ENCODE measurements at places on chromosomes 3 and 15.

GRCh38 chr3:138594150-138594934, at the start of gene CEP70:
Gene CEP70 (minus strand): TSS chr3:138594260. CDS start chr3:138572927, 21,333 bp downstream.
- DNase-seq: peak; percentile 95

DNA sequence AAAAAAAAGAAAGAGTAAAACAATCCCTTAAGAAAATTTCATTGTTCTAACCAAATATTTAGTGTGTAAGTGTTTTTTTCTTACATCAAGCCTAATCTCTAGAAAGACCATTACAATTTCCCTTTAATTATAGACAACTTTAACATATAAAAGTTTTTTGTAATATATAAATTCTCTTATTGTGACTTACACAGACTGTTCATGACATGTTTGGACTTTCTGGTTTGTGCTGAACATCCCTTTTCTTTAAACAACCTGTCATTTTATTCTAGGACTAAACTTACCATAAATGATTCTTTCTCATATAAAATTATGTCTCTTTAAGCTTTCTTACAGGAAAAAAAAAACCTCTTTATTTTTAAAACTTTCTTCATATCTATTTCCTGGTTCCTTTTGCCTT, 13.0 kb upstream of the BTLA start:
- DNase-seq: peak; percentile 2

GRCh38 chr3:52498137-52499054, 3.3 kb downstream of the STAB1 start:
- peak; percentile 94 for DNase-seq

DNA sequence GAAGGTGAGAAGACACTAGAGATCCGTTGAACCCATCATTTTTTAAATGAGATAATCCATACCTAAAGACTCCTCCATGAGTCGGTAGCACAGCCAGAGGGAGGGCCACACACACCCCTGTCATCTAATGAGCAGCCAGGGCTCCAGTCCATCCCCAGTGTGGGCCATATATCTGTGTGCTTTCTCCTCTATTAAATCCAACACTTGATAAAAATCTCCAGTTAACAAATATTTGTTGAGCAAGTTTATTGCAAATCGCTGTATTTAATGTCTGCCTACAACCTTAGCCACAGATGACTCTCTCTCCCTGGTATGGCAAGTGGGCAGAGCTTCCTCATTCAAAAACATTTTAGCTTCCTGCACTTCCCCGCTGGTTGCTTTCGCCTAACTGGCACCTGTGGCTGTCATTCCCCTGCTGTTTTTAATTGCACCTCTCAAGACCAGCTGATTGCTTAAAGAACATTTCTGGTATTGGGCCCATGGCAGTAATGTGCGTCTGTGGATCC, 82.8 kb downstream of the SMAD3 start:
- peak; percentile 81 for DNase-seq

- DNase-seq: no peak
Measured at GRCh38 chr3:114939920-114940319, 207.2 kb downstream of the ZBTB20 start.

All from fibroblast of mammary gland (primary cell).